Inflammatory macrophage (primary cell): ENCODE measurements at places on chromosomes 6 and 20.

DNA sequence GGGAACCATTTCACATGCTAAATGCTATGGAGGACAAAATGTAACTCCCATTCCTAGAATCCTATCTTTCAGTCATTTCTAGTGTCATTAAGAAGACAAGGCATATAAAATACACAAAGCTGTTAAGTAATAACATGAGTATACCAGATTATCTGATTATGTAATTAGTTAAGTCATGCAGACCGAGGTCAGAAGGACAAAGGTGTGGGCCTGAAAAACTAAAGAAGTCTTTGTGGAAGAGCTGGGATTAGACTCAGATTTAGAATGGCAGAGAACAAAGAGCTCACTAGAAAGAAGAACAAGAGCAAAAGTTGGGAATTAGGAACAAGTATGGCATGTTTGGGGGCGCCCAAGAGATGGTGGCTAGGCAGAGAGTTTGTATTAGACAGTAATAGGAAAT lies 37.0 kb downstream of the EFHC1 start:
- DNase-seq: no peak

- no peak for DNase-seq
These were observed 94.8 kb upstream of the OPRM1 start for GRCh38 chr6:153944201-153944600.

GRCh38 chr6:135568379-135568778 lies 70.8 kb upstream of the AHI1 start:
- DNase-seq: no peak

GRCh38 chr6:26478985-26479278 lies 21.2 kb upstream of the BTN1A1 start:
- peak; percentile 83 for DNase-seq

- peak; percentile 31 for DNase-seq
These were observed 280.3 kb upstream of the SYNCRIP start for GRCh38 chr6:85923013-85923430.

GRCh38 chr6:3484192-3484591 lies 27.3 kb upstream of the SLC22A23 start:
- DNase-seq: no peak

- DNase-seq: no peak
These were observed 714.8 kb downstream of the DHX35 start for GRCh38 chr20:39676857-39677391.

DNA sequence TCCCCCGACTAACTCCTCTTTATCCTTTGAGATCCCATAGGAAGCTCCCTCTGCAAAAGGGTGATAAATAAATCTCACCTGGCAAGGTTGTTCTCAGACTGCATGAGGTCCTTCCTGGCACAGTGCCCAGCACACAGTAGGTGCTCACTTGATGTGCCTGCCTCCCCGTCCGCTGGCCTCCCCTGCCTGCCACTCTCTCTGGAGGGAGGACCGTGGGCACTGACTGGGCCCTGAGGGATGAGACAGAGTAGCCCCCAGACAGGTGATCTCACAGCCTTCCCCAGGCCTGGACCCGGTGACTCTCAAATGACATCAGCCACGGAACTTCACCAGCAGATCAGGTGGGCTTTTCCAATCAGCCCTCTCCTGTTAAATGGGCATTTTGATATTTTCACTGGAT lies 57.4 kb downstream of the CHMP4B start:
- DNase-seq: no peak

DNA sequence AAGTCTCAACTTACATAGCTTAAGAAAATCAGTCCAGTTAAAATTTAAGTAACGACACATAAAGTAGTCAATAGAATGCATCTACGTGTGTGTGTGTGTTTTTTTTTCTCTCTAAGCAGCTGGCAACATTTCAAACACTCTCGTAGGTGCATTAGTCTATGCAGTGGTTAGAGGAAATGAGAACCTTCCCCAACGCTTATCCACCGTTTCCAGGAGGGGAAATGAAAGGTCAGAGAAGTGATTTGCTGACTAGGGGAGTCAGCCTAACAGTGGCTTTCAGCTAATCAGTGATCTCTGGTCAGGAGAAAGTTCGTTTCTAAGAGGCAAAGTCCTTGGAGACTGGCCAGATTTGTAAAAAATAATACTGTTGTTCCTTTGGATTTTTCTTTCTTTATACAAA lies 806.6 kb downstream of the C6orf118 start:
- no peak for DNase-seq

DNA sequence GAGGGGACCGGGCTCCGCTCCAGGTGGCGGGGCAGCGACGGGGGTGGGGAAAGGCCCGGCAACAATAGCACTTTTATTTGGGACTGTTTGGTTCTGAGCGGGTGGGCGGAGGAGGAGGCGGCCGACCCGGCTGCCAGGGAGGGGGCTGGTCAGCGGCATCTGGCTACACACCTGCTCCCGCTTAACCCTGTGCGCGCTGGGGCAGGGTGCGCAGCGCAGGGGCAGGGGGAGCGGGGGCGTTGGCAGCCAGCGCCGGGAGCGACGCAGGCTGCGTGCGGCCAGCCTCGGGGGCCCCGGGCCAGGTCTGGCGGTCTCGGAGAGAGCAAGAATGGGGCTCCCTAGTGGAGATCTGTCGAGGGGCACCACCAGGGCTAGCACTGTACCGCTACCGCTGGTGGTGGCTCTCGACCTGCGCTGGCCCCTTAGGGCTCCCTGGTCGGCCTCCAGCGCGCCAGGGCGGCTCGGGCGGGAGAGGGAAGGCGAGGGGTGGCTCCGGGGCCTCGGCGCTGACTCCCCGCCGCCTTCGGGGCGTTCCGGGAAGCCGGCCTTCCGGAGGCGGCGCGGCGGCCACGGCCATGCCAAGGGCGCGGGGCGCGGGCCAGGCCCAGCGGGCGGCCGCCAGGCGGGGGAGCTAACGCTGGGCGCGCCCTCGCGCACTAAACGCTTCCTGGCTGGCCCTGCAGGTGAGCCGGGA lies 92.4 kb downstream of the NCR2 start:
- peak; percentile 4 for DNase-seq

DNA sequence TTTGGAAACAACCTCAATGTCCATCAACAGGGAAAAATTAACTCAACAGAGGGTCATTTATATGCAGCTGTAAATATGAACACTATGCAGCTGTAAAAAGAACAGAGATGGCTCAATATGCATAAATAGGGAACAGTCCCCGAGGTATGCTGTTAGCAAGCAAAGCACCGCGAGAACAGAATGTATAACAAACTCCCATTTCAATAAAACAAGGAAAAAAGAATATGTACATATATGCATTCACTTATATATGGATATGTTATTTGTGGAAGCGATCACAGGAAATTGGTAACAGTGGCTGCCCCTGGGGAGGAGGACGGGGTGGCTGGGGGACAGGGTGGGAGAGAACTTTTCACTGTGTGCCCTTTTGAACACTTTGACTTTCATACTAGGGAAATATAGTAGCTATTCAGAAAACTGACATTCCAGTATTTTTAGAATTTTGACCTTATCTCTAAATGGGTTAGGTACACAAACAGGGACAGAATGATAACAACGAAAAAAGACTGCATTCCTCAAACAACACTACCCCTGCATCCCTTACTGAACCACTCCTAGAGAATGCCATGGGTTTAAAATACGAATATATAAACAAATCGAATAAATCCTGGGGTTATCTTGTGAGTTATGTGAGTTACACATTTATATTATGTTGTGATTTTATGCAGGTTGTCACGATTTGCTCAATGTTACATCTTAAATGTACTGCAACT lies 64.5 kb downstream of the KCNB1 start:
- DNase-seq: no peak

- DNase-seq: no peak
These were observed 1.0 kb downstream of the RALGAPA2 start for GRCh38 chr20:20711413-20711812.

- DNase-seq: peak; percentile 54
These were observed 15.4 kb upstream of the STMND1 start for GRCh38 chr6:17086469-17086868.

GRCh38 chr6:158559338-158559894 lies 475 bp upstream of the TMEM181 start:
- DNase-seq: no peak

DNA sequence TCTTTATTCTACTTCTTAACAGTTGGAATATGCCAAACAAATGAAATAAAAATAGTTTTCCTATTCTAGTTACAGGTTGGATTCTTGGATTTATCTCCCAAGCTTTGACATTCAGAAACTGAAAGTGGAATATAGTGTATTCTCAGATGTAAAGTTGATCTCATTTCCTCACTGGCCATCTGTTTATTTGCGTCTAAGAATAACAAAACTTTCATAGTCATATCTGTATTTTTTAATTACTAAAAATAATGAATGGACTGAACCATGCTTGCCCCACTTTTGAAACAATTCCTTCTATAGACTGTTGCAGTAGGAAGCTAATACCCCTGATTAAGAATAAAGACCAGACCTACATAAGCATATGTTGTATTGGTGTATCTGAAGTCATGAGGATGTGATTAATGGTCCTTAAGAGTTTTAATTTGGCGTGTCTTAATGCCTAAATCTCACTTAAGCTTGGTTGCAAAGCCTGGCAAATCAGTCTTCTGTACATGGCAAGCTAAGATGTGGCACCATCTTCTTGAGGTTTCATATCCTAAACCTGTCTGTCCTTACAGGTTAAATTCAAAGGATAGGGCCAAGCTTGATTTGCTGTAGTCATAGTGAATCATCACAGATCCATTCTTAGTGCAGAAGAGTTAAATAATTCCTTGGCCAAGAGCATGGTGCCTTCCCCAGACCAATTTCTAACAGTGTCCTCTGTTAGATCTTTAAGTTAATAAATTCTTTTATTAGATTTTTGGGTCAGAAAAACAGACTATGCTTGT lies 58.9 kb downstream of the FOXO3 start:
- no peak for DNase-seq

DNA sequence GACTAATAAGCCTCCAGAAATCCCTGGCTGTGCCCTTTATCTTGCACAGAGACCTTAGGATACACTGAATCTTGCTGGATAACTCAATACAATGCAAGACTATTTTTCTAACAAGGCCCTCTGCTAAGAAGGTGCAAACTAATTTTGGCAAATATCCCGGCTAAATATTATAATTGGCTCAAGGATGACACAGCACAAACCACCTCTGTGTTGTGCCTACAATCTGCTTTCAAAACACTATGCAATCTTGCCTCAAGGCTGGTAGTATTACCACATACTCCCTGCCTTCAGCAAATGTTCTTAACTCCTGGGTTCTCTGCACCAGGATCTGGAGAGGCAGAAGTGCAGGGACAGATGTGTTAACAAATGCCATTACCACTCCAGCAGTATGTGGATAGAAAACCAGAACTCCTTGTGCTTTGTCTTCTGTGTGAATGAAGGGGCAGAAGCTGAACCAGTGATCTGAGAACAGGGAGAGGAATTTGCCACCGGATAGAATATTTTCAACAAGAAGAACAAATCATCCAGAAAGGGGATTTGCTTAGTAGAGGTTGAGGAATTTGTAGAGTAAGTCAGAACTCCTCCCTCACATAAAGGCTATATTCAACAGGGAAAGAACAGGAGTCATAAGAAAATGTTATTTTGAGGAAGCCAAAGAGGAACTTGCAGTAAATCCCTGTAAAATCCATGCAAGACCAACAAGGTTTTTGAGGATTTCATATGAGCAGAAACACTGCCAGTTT lies 74.1 kb upstream of the SLC4A11 start:
- DNase-seq: peak; percentile 90

DNA sequence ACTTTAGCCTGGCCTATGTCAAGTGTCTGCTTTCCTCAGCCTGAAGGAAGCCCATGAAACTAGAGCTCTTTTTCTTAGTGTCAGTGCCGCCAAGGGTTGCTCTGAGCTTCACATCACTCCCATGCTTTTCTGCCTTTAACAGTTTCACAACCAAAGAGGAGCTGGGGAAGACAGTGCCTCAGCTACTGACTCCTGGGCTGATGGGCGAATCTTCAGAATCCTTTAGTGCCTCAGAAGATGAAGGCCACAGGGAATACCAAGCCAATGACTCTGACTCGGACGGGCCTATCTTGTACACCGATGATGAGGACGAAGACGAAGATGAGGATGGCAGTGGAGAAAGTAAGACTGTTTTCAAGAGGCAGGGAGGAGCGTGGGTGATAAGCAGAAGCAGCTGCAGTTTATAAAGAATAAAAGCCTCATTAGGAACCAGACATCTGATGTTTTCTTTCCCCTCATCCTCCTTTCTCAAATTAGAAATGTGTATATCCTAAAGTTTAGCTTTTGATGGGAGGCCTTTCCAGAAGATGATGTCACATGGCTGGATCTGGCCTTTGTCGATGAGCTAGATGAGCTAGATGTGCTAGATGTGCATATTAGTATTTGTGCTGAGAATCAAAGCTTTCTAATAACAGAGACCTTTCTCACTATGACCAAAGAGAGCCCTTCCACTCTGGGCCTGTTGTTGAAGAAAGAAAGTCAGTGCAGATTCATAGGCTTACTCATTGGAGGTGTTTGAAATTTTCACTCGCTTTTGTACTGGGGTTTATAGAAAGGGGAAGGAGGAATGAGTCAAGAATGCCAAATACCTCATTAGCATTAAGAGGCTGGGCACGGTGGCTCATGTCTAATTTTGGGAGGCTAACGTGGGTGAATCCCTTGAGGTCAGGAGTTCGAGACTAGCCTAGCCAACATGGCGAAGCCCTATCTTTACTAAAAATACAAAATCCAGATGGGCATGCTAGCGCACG lies 70.7 kb upstream of the LTV1 start:
- DNase-seq: peak; percentile 51

DNA sequence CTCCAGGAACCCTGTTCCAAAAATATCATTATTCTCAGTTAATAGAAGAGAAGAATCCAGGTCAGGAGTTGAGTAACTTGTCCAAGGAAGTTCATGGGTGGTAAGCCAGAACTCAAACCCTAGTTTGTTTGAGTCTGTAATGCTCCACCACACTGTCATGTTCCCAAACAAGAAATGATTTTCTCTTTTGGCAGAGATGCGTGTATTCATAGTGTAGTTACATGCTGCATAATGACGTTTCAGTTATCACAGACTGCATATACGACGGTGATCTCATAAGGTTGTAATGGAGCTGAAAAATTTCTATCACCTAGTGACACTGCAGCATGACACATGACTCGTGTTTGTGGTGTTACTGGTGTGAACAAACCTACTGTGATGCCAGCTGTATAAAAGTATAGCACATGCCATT lies 102.6 kb downstream of the TULP4 start:
- no peak for DNase-seq

GRCh38 chr6:15285682-15286294 lies 39.9 kb downstream of the JARID2 start:
- DNase-seq: no peak

DNA sequence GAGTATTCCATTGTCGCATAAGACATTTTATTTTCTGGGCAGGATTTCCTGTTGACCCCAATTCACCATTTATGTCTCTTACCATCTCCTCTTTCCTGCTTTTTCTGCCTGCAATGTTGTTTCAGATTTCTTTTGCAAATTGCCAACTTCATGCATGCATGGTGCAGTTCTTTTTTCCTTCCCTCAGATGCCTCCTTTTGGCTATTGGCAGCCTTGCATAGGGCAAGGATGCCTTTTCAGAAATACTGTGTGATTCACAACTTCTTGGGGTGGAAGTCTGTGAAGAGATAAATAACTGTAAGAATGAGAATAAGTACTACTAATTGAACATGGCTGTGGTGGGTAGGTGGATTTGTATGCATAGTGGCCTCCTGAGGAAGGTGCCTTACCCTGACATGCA lies 116.7 kb downstream of the SOX4 start:
- no peak for DNase-seq
